Inflammatory macrophage treated with lipopolysaccharide for 1 hour (primary cell): ENCODE measurements at places on chromosomes 4 and X.

DNA sequence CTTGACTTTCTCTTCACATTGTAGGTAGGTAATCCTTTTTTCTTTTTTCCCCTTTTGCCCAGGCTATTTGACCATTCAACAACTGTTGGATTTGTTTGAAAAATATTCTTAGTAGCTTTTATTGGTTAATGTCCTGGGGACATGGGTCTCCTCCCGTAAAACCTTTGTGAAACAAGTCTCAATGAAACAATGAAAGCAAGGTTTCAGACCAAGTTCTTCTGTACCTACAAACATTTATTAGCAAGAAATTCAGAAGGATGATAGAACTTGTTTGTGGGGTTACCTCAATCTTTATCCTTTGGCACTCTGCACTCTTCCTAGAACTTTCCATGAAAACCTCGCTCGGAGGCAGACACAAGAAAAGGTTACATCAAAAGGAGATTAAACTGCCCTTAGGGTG is 190.7 kb upstream of the ANK2 start:
- no peak for DNase-seq

DNA sequence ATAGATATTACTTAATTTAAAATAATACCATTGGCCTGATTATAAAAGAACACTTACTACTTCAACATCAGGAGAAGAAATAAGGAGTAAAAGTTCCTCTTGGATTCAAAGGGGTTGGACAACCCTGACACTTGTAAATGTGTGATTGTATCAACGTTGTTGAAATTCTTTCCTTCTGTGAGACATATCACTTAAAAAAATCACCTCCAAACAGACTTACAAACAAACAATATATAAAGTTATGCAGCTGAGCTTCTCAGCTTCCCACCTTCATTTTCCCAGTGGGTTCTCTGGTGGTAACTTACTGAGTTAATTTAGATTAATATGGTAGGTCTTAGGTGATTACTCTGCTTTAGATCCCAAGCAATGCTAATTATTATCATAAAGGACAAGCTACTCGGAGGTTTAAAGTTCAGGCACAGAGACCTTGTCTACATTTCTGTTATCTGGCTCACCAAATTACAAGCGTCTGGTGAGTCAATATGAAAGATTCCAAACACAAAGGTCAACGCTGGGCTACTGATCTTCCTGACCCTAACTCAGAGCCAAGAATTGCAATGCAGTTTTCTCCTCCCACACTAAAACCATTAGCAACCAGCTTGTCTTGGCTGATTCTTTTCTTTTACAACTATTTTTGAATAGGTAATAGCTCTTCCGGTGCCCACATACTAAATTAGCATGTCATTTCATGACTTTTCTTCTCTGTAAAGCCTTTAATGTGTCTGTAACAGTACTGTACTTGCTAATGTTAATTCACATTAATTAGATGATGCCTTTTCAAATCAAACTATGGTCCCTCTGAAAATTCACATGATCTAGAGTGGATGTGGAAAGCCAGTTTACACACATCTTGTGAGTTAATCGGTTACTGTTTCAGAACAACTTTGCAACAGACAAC is 157.6 kb downstream of the RASL11B start:
- DNase-seq, result no peak

DNA sequence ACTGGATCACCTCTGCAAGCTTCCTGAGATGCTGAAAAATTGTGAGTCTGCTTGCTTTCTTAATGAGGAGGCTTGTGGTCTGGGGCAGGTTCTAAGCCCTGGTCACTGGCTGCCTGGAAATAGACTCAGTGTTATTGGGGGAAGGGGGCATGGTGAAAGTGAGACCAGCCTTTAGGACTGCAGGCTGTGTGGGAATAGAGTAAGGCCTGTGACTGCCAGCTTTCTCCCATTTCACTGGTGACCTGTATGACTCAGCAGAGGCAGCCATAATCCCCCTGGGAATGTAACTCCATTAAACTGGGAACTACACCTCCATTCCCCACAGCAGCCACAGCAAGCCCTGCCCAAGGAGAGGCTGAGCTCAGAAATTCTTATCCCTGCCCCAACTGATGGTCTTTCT is 55.9 kb upstream of the IL15 start:
- DNase-seq, result no peak

GRCh38 chr4:7254736-7255487 is 62.6 kb downstream of the SORCS2 start:
- no peak for DNase-seq

GRCh38 chr4:118742050-118742449 is 56.9 kb downstream of the METTL14 start:
- no peak for DNase-seq

GRCh38 chr4:68904786-68905185 is 46.8 kb downstream of the UGT2A3 start:
- no peak for DNase-seq

- no peak for DNase-seq
Observed at GRCh38 chr4:174763454-174764104, 65.5 kb downstream of the GLRA3 start.

GRCh38 chr4:4792466-4792865 is 67.0 kb upstream of the MSX1 start:
- DNase-seq, result no peak

GRCh38 chr4:123564758-123565346 is 168.3 kb downstream of the SPRY1 start:
- peak; percentile 89 for DNase-seq

- DNase-seq, result no peak
Observed at GRCh38 chr4:26199596-26199995, 121.2 kb upstream of the RBPJ start.

- DNase-seq, result no peak
Observed at GRCh38 chr4:127606823-127607222, 25.9 kb upstream of the INTU start.

GRCh38 chr4:145480257-145480656 is 1.4 kb upstream of the SMAD1 start:
- DNase-seq, result peak; percentile 67

- DNase-seq, result no peak
Observed at GRCh38 chrX:46202733-46203514, 342.3 kb downstream of the ZNF674 start.
